ENCODE measurements at places on chromosomes 3 and 15.

GRCh38 chr15:33086500-33087121 lies 107.9 kb downstream of the FMN1 start:
- DNase-seq, result peak; percentile 76

GRCh38 chr15:64599226-64599625 lies 138.8 kb downstream of the ZNF609 start:
- DNase-seq, result no peak

- DNase-seq, result peak; percentile 52
Observed at GRCh38 chr15:43792761-43793476, 799 bp downstream of the SERF2 start.

- no peak for DNase-seq
Observed at GRCh38 chr15:65081758-65082157, 5.2 kb downstream of the KBTBD13 start.

GRCh38 chr3:59786374-59786773 lies 736.5 kb upstream of the CFAP20DC start:
- DNase-seq, result no peak

DNA sequence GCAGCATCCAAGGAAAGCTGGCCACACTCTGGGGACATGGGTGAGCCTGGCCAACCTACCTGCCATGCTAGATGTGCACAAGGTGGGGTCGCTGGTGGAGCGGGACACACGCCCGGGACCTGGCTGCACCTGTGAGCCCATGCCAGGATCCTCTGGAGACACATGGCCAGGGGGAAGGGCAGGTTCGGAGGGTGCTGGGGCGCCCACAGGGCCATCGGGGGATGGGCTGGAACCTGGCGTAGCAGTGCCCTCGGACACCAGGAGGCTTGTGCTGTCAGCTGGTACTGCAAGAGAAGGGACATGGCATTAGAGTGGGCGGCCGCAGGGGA lies 143.4 kb downstream of the NSMCE3 start:
- no peak for DNase-seq

- DNase-seq, result no peak
Observed at GRCh38 chr3:64756398-64756986, 68.7 kb upstream of the ADAMTS9 start.

- DNase-seq, result peak; percentile 86
Observed at GRCh38 chr3:191963182-191963581, 502.2 kb downstream of the PYDC2 start.

DNA sequence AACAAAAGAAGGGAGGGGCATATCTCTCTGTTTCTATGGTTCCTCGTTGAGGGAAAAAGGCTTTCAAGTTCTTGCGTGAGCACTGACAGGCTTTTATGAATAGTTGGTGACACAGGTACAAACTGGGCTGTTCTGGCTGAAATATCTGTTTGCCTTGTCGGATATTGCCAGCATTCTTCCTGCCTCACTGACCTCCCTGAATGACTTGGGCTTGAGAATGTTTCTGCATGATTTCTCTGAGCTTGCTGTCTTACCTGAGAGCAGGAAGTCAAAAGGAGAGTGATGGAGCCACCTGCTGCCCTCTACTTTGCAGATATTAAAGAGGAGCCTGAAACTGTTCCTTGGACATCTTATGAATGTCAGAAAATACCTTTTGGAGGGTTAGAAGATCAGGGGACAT lies 4.8 kb downstream of the GCNT3 start:
- no peak for DNase-seq

Measured in fibroblast of skin of right biceps (primary cell).